ENCODE measurements at places on chromosomes 1 and 21.

DNA sequence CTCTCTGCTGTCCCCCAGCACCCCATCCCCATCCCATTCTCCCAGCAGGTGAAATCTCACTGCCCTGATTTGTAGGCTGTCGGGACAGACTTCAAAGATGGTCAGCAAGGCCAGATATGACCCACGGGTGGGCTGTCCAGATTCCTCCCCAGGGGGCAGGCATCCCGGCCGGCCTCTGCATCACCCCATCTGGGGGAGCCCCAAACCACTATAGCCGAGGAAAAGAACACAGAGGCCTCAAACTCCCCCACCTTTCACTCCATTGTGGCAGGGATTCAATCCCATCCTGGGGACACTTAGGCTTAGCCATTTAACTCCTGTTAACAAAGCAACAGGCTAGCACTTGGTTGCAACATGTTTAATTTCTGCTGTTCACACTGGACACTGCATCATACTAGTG lies 8.8 kb downstream of the MUL1 start:
- DNase-seq, result no peak

DNA sequence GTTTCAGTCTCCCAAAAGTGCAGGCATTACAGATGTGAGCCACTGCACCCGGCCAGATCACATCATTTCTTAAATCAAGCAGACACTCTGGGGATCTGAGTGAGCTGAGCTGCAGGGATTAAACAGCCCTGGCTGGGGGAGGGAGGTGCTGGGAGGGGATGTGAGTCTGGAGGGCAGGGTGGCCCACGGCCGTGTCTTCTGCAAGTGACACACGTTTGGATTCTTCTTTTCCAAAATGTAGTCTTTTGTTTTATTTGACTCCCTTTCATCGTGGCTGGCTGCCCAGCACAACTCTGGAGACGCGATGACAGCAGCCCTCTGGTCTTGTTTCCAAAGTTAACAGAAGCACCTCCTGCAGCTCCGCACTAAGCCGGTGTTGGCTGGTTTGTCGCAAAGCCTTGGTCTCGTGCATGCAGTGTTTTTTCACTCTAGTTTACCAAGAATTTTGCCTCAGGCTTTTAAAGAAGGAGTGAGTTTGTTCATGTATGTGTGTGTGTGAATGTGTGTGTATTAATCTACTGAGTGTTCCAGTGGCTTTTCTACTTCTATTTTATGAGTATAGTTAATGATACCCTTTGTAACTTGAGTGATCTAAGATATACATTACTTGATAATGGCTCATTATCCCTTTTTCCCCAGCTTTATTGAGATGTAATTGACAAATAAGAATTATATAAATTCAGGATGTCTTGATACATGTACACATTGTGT lies 2.8 kb upstream of the KRTAP10-5 start:
- no peak for DNase-seq

GRCh38 chr21:41167348-41168342 lies at the start of gene BACE2:
TSS of gene BACE2 (plus strand) at chr21:41168160. CDS start at chr21:41168264, 104 bp downstream.
- DNase-seq, result no peak

GRCh38 chr1:83706354-83706938 lies 292.5 kb downstream of the TTLL7 start:
- DNase-seq, result no peak

DNA sequence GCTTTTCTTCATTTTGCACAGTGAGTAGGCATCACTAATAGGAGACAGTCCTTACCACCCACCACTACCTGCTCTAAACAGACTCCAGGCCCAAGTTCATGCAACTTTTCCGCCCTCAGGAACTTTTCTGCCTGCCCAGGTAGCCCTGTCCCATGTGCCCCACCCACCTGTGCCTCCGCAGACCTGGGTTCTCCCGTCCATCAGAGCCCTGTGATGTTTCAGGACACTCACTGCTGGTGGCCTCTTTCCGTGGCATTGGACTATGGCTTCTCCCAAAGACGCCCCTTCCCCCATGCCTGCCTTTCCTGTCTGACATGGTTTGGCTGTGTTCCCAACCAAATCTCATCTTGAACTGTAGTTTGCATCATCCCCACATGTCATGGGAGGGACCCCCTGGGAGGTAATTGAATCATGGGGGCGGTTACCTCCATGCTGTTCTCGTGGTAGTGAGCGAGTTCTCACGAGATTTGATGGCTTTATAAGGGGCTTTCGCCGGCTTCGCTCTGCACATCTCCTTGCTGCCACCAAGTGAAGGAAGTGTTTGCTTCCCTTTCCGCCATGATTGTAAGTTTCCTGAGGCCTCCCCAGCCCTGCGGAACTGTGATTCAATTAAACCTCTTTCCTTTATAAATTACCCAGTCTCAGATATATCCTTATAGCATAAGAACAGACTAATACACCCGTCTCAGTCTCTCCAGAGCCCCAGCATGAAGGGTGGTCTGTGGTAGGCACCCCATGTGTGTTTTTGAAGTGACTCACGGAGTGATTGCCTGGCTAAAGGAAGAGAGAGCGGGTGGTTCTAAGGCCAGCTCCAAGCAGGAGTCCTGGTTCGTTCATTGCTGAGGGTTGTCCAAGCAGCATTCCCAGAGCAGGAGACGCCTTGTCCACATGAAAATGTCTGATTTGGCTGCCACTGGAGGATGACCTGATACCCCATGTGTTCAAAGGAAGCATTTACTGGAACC lies 86.0 kb upstream of the ZBTB40 start:
- DNase-seq, result no peak

DNA sequence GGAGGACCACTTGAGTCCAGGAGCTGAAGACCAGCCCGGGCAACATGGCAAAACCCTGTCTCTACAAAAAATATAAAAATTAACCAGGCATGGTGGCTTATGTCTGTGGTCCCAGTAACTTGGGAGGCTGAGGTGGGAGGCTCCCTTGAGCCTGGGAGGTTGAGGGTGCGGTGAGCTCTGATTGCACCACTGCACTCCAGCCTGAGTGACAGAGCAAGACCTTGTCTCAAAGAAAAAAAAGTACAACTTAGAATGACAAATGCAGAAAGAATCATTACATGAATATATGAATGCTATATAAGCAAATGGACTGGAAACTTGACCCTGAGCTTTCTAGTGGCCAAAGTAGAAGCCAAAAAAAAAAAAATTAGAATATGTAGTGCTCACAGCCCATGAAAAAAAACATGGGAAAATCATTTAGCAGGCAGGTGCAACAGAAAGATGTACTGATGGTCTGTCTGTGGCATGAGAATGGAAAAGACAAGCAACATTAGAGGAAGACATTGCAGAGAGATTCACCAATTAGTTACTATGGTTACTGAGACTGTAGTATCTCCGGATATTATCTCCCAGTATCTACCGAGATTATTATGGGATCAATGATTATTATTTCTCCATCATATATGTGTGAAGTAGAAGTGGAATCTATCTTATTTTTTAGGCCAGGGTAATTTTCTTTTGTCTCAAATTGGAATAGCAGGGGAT lies 19.2 kb downstream of the ELAPOR1 start:
- no peak for DNase-seq

- DNase-seq, result no peak
Measured at GRCh38 chr1:78080767-78081166, 35.0 kb downstream of the GIPC2 start.

DNA sequence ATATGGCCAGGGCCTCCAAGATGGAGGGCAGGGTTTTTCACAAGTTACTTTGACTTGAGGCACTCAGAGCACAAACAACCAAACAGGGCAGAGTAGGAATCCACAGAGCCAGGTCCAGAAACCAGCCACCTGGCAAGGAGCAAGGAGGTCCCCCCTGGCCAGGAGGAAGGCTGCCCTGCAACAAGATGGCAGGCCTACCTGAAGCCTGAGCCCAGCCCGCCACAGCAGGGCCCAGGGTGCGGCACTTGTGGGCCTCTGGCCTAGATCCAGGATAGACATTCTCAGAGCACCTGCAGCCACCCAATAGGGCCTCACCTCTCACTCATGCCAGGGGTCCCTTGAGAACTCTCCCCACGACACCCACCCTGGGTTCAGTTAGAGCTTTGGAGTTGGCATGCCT lies 11.5 kb downstream of the SH3BGRL3 start:
- DNase-seq, result no peak

GRCh38 chr21:41611966-41612606 lies 104.1 kb upstream of the TMPRSS2 start:
- no peak for DNase-seq

- DNase-seq, result no peak
Measured at GRCh38 chr1:17420391-17420918, 19.0 kb downstream of the RCC2 start.

- no peak for DNase-seq
Measured at GRCh38 chr1:56797065-56797685, 22.0 kb downstream of the FYB2 start.

- no peak for DNase-seq
Measured at GRCh38 chr1:41023279-41023990, 1.9 kb upstream of the SLFNL1 start.

DNA sequence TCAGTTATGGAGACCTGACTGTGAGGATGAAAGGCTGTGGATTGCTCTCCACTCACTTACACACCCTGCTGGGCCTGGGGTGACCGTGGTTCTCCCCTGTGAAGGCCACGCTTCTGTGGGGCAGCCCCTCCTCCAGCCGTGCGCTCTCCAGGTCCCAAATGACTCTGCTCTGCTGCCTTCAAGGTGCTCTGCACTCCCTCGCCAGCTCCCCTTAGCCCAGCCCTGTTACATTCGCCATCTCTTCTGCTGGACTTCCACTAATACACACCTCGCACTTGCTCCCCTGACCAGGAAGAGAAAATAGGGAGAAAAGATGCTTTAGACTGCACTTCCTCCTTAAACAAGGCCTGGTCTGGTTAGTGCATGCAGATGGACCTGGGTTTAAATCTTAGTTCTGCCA lies 24.6 kb downstream of the OPTC start:
- DNase-seq, result no peak

GRCh38 chr1:112735752-112736151 lies 20.6 kb upstream of the PPM1J start:
- no peak for DNase-seq

DNA sequence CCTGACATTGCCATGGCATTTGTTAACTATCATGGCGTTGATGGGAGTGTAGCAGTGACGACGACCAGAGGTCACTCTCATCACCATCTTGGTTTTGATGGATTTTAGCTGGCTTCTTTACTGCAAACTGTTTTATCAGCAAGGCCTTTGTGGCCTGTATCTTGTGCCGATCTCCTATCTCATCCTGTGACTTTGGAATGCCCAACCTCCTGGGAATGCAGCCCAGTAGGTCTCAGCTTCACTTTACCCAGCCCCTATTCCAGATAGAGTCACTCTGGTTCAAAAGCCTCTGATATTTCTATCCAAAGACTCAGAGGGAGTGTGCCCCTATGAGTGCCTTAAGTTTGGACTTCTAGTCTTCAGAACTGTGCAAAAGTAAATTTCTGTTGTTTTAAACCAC lies 130.1 kb downstream of the ADAMTS1 start:
- no peak for DNase-seq

DNA sequence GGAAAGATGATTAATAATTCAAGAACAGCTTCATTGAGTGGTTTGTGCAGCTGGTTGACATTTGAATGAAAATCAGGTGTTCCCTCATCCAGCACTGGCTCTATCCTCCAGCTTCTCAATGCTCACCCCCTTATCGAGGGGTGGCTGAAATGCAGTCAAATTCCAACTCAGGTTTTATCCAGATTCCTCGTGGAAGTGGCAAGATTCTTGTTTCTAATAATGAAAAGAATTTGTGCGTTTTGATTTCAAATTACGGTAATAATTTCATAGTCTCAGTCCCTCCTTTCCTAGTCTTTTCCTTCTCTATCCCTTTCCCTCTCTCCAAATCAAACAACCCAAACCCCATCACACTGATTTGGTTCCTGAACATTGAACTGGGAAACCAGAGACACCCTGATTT lies 3.1 kb downstream of the CNIH3 start:
- no peak for DNase-seq

GRCh38 chr1:9165396-9165795 lies 36.5 kb upstream of the GPR157 start:
- no peak for DNase-seq

GRCh38 chr1:203743091-203743571 lies 21.9 kb upstream of the LAX1 start:
- no peak for DNase-seq

DNA sequence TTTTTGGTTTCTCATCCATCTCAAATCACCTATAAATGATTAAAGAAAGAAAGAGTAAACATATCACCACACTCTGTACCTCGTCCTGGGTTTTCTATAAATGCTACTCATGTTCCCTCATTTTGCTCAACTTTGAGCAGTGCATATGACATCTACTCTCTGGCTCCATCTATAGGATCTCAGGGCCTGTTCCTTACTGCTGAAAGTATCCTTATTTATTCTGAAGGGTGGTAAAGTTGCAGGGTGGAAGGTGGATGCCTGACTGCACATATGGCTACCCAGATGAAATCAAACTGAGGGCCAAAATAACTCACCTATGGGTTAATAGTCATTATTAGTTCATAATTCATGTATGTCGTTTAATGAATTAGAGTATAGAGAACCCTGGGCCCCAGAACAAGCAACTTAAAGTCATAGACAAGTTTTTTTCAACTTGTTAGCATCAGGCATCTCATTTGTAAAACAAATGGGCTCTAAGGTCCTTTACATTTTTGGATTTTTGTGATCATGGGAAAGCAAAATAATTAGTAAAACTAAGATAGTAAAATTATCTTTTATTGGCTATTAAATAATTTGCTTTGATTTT lies 46.5 kb downstream of the NCF2 start:
- DNase-seq, result no peak

- DNase-seq, result no peak
Measured at GRCh38 chr1:70617728-70618127, 206.7 kb downstream of the CTH start.

DNA sequence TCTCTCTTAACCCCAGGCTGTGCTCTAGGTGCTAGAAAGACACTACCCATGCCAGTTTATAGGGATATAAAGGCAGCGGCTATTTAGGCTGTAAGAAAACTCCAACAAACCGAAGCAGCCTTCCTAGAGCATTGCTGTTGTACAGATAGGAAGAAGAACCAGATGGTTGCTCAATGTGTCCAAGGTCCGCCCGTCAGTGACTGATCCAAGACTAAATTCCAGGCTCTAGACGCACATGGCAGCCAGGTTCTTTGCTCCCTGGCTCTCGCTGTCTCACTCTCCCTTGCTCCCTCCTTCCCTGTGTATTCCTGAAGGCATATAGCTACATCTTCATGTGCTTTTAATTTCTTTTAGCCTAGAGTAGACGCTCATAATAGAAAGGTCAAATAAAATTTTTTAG lies 303.4 kb downstream of the KIF26B start:
- DNase-seq, result no peak

- no peak for DNase-seq
Measured at GRCh38 chr1:239926184-239926583, 165.5 kb upstream of the FMN2 start.

DNA sequence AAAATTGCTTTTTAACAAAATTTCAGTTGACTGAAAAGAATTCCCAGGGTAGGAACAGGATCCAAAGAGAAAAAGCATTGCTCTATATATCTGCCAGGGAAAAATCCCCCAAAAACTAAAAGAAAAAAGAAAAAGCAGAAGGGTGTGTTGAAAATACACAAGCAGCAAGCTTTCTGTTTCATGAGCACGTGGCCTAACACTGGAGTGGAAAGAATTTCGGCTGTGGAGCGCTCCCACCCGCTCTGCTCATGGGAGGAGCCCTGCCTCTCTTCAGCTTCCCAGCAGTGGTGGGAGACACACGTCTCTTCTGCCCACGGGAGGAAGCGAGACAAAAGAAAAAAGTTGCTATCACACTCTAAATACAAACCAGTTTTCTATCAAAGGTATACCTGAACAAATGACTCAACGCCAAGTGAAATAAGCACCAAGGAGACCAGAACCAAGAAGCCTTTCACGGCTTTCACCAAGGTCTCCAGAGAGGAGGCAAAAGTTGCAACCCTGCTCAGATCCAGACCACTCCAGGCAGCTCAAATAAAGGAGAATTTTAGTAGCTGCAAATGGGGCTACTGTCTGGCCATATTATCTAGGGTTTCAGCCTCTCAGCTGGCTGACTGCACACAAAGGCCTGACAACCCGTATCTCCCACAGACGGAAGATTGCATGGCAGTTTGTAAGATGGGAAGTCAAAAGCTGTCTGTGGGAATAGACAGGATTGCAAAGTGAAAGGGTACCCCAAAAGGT lies 29.5 kb upstream of the ZNF496 start:
- no peak for DNase-seq

Data from activated gamma-delta T cell treated with anti-CD3 and anti-CD28 coated beads, Interleukin-2, amount 50 U/mL, for 16 hours (primary cell).